ENCODE measurements at places on chromosomes 6 and 20.

DNA sequence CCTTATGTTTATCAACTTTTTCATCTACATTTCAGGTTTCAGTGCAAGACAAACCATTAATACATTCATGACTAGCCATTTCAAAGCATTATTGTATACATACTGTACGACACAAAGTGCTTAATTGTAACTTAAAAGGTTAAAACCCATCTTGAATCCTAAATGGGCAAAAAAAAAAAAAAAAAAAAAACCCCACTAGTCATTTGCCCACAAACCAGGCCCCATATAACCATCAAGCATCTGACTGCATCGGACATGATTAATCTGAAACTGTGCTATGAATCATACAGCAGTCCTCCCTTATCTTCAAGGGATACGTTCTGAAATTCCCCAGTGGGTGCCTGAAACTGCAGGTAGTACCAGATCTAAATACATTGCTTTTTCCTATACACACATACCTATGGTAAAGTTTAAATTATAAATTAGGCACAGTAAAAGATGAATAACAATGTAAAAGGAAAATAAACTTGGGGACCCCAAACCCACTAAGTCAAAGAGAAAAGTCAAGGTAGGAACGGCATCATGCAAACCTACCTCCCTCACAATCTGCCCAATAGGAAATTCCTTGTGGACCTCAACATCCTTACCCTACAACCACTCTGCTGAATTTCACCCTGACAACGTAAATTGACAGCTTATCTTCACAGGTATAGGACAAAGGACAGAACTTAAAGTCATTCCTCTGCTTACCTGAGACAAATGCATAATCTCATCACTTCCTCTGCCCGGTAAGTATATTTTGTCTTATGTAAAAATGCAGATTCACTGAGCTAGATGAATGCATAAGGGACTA lies 14.3 kb downstream of the B4GALT5 start:
- no peak for DNase-seq

DNA sequence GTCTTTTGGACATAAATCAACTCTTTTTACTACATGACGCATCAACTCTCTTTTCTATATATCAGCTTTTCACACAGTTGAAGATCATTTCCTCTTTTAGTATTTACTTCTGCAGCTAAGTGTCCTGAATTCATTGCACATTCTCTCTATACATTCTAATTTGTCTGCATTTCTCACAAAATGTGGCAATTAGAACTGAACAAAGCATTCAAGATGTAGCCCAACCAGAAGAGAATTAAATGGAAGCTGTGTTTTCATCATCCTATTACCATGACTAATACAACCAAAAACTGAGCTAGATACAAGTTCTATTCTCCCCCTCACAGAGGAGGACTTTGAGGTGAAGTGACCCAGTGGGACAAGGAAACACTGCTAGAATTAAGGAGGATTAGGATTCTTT lies 86.9 kb downstream of the PLCG1 start:
- no peak for DNase-seq

DNA sequence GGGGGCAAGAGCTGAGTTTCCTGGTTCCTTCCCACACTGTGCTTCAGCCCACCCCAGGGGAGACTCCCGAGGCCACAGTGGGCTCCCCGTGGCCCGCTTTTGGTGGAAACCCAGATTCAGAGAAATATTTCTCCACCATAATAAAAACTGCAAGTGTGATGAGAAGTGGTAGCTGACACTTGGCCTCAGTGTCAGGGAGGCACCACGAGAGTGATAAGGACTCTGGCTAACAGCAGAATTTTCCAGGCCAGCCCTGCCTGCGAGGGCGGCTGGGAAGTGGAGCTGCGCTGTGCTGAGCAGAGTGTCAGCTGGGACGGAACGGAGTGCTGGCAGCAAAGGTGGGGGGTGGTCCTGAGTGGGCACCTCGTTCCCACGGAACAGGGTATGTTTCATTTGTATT lies 22.5 kb downstream of the SPATA2 start:
- DNase-seq: no peak

DNA sequence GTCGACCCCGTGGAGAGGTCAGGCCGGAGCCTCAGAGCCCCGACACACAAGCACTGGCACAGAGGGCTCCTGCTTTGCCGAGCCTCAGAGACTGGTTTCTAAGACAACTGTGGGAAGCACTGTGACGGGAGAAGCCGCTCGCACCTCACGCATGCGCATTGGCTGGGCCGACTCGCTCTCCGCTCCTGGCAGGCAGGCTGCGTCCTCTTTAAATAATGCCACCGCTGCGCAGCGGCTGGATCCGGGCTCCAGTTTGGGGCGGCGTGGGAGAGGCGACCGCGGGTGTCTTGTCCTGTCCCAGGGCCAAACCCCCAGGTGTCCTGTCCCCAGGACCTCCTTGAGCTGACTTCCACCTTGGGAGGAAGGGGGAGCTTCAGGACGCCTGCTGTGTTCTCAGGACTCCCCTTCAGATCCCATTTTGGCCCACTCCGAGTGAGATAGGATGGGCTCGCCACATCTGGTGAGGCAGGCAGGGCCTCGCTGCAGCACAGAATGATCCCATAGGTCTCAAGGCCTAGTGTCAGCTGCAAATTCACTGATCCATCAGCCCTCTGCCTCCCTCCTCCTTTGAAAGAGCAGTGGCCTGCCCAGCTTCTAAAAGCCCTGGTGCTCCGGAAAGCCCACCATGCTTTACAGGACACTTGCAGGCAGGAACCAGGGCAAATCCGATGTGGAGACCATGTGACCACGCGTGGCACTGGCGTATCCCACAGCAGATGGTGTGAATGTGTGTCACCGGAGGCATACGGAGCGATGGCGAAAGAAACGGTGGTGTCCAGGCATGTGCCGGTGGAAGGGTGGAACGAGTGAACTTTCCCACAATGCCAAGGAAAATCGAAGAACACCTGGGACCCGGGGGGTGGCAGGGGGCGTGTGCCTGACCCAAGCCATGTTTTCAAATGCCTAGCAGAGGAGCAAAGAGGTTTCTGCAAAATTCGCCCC lies 169.3 kb upstream of the ZNF337 start:
- no peak for DNase-seq

- no peak for DNase-seq
These were observed 60.8 kb upstream of the CARMIL1 start for GRCh38 chr6:25218346-25218745.

- DNase-seq: no peak
These were observed 42.2 kb upstream of the ADTRP start for GRCh38 chr6:11820821-11821220.

GRCh38 chr20:50475681-50476292 lies 34.4 kb upstream of the PTPN1 start:
- no peak for DNase-seq

- no peak for DNase-seq
These were observed 3.2 kb downstream of the SLC2A12 start for GRCh38 chr6:134049176-134049575.

GRCh38 chr20:1952737-1953530 lies 40.9 kb downstream of the PDYN start:
- no peak for DNase-seq

DNA sequence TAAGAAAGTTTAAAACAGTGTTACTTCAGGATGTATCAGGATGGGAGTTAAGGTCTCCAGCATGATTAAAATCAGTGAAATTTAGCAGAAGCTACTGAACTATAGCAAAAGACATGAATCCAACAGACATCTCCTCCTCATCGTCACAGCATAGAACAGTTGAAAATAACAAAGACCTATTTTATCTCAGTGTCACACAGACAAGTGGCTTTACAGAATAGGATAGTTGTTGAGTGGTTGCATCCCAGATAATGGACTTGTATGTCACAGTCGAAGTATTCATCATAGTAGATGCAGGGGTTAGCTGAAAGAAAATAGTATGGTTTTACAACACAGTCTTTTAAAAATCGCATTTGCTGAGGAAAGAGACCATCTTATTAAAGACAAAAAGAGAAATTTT lies 31.2 kb downstream of the CRISP1 start:
- DNase-seq: no peak

GRCh38 chr20:16194617-16195360 lies 378.5 kb downstream of the KIF16B start:
- no peak for DNase-seq

GRCh38 chr6:45611491-45611890 lies 233.8 kb upstream of the SUPT3H start:
- no peak for DNase-seq

DNA sequence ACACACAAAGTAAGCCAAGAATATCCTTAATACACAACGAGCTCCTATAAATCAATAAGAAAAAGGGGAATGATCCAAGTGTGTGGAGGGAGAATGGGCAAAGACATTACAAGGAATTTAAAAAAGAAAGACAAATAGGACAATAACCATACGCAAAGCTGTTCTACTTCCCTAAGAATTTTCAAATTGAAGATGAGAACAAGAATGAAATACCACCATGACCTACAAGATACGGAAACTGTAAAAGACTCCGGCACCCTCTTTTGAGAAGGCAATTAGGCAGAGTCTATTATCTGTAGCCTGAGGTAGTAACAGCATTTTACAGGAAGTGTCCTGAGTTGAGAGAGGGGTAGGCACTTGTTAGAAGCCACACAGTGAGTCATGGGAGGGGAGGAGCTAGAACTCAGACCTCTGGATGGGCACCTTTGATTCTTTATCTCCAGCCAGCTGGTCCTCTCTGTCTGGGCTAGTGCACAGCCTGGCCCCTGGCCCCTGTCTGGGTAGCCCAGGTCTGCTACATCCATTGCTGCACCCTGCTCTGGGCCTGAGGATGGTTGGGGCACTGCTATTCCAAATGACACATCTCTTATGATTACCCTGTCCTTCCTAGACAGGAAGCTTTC lies 15.3 kb downstream of the RSPO4 start:
- no peak for DNase-seq

- DNase-seq: no peak
These were observed 241.0 kb downstream of the MYLK4 start for GRCh38 chr6:2509711-2510110.

DNA sequence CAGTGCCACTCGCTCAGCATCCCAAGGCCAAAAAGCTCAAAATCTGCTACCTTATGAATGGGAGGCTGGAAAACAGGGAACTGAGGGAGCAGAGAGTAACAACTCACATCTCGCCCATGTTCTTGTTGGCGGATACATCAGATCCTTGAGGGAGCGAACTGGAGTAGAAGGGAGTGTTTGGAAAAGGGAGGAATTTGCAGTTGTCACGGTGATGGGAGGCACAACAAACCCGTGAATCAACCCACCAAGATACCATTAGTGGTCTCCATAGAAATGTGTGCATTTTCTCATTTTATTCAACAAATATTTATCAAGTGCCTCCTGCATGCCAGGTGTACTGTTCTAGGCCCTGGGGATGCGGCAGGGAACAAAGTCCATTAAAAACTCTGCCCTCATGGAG lies 212.1 kb downstream of the EYA2 start:
- no peak for DNase-seq

- DNase-seq: no peak
These were observed 113.0 kb downstream of the DST start for GRCh38 chr6:56529594-56530191.

DNA sequence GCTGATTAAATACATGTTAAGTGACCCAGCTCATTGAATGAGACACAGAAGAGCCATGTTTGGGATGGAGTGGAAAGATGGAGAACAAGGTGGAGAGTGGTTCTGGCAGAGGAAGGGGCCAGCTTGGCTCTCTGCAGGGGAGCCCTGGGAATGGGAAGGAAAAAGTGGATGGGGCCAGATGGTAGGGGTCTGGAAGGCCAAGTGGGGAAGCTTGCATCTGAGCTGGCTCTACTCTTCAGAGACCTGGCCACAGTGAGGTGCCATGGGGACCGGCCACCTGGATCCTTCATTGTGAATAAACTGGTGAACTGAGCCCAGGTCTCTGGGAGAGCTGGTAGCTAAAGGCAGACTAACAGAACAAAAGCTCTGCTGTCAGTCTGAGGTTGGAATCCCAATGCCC lies 48.9 kb upstream of the SIRPA start:
- no peak for DNase-seq
